NCI-H1092 (cell line): ENCODE measurements at places on chromosomes 5 and 9.

DNA sequence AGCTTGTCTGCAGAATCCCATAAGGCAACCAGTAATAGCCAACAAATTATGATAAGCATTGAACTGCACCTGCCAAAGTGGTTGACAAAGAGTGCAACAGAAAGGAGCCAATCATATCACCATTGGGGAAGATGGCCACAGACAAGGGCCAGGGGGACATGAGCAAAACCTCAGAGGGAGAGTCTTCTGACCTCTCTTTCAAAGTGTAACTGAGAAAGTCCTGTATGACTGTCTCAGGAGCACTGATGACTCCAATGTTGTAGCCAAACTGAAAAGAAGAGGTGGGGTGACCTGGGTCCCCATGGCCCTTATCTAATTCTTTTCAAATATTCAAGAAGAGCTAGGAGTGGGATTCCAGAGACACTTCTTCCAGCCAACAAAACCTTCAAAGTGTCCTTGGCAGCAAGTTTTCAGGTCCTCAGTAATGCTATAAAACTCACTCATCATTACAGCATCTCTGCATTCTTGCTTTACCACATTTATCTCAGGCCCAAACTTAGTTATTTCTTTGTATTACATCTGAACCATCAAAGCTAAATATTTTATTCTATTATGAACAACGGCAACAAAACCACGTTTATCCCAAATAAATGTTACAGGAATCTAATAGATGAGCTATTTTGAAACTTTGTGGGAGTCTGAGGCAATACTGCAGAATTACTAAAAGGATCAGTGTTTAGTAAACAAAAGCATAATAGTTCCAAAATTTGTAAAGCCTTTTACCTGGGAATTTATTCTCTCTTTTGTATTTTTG is 24.4 kb downstream of the FBLL1 start:
- no peak for DNase-seq

GRCh38 chr9:26157411-26157810 is 479.2 kb upstream of the TUSC1 start:
- no peak for DNase-seq

DNA sequence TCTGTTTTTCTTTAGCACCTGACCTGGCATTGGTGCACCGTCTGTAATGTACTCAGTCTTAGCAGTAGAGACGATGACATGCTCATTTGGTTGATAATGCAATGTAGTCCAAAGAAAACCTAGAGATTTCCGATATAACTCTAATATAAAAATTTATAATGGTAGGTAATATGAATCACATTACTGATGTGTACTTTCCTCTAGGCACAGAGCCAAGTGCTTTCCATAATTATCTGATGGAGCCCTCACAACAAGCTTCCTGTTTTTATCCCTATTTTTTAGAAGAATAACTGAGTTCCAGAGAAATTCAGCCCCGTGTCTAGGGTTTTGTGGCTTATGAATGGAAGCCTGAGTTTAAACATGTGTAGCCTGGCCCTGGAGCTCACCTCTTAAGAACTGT is 53.7 kb downstream of the KDM4C start:
- DNase-seq = no peak

GRCh38 chr9:14563902-14564624 is 129.2 kb downstream of the ZDHHC21 start:
- DNase-seq = no peak

DNA sequence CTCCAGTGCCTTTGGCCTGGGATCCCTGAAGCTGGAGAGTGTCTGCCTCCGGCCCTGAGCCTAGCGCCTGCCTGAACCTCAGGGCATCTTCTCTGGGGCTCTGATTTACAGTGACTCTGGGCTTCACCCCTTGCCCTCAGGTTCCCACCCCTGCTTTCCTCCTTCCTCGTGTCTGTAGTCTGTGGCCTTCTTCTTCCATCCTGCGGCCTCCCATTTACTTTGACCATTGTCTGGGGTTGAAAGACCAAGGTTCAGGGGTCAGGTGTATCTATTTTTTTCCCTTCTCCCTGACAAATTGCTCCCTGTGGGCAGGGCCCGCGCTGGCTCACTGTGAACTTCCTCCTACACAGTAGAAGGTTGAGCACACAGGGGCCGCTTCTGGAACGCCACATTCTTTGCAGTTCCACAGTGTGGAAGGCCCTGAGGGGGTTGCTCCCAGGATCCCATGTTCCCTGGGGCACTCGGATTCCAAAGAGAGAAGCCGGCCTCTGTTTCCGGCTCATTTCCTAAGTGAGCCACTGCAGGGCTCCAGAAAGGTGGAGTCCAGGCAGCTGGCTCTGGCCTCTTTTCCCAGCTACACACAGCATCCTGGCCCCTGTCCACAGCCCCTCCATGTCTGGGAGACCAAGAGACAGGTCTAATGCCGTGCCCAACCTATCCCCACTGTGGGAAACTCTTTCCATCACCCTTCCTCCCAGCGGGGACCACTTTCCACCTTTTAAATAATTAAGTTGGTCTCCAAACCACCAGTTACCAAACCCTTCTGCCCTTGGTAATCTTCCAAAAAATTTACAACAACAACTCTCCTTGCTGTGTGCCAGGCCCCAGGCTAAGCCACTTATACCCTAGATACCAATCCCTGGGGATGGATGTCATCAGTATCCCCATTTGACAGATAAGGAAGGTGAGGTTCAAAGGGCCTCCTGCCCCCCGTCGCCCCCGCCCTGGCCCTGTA is 140.3 kb upstream of the IER5L start:
- DNase-seq = no peak

DNA sequence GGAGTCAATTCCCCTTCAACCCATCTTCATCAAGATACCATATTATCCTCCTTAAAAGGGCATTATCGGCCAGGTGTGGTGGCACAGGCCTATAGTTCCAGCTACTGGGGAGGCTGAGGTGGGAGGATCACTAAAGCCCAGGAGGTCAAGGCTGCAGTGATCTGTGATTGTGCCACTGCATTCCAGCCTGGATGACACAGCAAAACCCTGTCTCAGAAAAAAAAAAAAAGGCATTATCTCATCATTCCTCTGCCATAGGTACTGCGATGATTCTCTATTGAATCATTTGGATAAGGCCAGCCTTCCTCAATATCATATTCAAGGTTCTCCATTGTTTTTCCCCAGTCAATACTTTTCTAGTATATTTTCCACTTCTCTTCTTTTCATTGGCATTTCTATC is 39.2 kb upstream of the RAB3C start:
- DNase-seq = no peak

DNA sequence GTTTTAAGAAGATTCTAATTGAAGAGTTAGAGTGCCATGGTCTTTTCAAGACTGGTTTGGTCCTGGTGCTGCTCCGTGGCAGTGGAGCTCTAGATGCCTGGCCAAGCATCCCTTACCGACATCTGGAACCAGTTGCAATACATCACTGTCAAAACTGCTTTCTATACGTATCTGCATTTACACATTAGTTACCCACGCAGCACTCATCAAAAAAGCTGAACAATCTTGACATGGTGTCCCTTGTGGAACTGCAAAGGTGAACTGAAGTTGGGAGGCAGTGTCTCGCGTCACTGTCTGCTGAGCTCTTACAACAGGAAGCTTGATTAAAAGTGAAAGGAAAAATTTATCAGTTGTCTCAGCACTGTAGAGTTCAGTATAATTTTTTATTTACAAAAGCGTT is 82.6 kb downstream of the PBX3 start:
- DNase-seq = no peak

GRCh38 chr5:58299256-58299655 is 160.6 kb downstream of the PLK2 start:
- DNase-seq = no peak

- DNase-seq = peak; percentile 58
Measured at GRCh38 chr5:65100911-65101631, 332.3 kb downstream of the CWC27 start.

DNA sequence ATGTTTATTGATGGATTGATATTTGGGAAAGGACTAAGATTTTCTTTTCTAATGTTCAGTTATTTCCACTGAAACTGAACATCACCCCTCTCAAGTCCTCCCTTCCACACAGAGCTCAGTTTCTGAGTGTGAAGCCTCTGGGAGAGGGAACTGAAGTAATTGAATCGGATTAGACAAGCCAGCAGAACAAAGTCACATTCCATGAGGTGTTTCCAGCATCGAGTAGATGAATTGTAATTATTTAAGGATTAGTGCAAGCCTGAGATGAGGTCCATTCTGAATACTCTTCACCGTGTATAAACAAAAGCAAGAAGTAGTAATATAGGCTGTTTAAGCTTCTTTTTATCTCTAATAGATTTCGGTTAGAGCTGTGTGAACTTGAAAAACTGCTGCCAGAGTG is 2060.5 kb downstream of the MAT2B start:
- DNase-seq = no peak

- no peak for DNase-seq
Measured at GRCh38 chr9:130327781-130328348, 62.3 kb downstream of the HMCN2 start.

GRCh38 chr5:94505327-94506068 is 112.9 kb downstream of the KIAA0825 start:
- no peak for DNase-seq

- no peak for DNase-seq
Measured at GRCh38 chr5:149024477-149024876, 38.4 kb downstream of the SH3TC2 start.

DNA sequence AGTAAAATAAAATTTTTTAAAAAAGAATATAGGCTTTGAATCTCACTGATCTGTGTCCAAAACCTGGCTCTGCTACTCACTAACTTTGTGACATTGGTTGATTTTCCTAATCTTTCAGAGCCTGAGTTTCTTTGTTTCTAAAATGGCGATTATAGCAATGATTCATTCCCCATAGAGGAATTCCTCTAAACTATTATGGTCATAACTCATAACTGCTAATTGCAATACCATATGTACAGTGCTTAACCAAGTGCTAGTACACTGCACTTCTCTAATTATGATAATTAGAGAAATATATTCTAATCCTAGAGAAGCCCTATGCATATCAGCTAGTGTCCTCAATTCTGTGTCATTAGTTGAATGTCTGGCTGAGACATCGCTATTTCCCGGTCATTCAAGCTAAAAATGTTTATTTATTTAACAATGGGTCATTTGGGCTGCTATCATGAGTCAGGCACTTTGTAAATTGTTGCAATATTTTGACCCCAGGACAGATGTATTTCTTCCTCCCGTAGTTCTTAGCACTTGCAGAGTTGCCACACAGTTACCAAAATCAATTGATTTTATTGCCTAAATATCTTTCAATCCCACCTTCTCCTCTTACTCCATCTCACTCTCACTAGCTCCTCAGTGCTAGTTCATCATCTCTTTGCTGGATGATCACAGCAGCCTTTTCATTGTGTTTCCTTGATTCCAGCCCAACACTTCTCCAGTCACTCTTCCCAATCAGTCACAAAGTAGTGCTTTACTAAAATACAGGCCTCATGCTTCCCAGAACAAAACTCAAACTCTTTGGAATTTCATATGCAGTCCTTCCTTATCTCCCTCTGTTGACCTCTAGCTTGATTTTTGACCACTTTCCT is 200.9 kb upstream of the PAPPA start:
- DNase-seq = no peak

- DNase-seq = no peak
Measured at GRCh38 chr9:127187231-127187956, 65.0 kb upstream of the ANGPTL2 start.

DNA sequence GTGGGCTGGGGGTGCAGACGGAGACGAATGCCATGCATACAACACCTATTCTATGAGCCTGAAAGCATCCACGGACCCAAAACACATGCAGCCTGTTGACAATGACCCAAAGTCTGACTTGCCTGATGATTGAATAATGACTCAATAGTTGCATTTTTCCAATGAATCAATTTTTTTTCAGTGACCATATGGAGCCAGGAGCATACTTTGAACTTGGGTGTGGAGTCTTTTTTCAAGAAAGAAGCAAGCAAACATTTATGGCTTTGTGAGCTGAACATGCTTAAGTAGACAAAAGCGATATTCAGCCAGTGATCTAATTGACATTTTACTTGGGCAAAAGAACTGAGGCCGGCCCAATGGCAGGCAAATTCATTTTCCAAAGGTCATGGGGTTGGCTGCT is 283.9 kb upstream of the PANK3 start:
- DNase-seq = no peak

GRCh38 chr5:151703227-151703626 is 16.5 kb upstream of the SPARC start:
- no peak for DNase-seq

DNA sequence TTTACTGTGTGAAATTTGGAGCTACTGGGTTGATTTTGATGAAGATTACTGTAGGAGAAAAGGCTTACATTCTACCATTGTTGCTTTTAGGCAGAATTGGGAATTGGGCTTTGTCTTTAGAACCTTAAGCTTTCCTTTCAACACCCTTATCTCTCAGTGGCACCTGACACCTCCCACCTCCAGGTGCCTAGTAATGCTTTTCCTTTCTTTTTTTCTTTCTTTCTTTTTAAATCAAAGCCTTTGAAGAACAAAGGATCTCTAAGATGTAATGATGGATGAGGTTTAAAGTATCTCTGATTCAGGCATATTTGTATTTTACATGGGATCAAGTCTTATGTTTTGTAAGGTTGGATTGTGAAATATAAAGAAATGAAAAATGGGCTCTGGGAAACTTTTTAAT is 2.9 kb upstream of the ADGRV1 start:
- DNase-seq = no peak

GRCh38 chr9:97615439-97616072 is 17.6 kb downstream of the TSTD2 start:
- peak; percentile 28 for DNase-seq

DNA sequence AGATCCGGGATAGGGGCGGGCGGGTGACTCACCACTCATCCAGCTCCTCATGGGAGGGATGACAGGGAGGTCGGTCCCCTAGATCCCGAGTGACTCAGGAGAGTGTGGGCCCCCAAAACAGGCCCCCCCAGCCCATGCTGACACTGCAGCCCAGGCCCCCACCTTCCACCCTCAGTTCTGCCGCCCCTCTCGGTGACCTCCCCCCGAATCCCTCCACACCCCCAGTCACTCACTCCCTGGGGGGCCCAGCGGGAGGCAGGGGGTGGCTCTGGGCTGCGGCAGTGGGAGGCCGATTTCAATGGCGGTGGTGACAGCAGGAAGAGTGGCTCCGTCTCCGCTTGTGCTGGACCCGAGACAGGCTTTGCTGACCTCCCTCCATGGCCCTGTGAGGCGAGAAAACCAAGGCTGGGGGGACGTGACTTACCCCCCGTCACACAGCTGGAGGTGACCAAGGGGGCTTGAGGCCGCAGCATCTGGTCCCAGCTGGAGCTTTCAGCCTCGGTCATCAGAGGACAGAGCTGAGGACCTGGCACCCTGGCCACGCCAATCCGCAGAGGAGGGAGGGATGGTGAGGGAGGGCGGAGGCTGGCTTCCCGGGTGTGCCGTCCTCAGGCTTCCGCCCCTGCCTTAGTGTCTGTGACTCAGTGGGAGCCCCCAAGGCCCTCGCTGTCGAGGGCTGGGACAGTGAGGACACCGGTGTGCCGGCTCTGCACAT is 9.0 kb downstream of the GPSM1 start:
- DNase-seq = no peak
